ENCODE measurements at places on chromosomes 7 and 10.

DNA sequence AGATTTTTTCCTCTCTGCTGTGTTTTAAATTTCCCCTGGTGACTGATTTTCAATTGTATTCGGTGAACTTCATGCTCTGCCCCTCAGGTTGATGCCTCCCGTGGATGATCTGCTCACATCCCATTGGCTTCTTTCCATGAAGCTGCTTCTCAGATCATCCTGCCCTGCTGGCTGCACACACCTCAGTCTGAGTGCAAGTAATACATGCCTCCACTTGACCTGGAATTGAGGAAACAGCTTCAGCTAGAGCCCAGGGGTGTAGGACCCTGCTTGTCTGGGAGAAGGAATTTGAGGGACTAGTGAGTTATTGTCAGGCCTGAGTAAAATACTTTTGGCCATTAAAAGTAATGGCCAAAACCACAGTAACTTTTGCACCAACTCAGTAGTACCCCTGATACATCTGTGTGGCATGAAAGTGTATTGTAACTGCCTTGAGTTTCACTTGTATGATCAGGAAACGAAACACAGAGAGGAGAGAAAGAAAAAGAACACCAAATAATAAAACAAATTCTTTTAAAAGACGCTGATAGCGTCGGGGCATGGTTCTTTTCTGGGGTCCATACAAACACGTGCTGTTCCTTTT lies 49.4 kb downstream of the SPAM1 start:
- no peak for DNase-seq

- no peak for DNase-seq
Observed at GRCh38 chr10:71084818-71085126, 127.6 kb upstream of the UNC5B start.

GRCh38 chr10:58305821-58306220 lies 29.0 kb upstream of the UBE2D1 start:
- no peak for DNase-seq

GRCh38 chr7:127904670-127904985 lies 126.6 kb downstream of the LRRC4 start:
- no peak for DNase-seq

DNA sequence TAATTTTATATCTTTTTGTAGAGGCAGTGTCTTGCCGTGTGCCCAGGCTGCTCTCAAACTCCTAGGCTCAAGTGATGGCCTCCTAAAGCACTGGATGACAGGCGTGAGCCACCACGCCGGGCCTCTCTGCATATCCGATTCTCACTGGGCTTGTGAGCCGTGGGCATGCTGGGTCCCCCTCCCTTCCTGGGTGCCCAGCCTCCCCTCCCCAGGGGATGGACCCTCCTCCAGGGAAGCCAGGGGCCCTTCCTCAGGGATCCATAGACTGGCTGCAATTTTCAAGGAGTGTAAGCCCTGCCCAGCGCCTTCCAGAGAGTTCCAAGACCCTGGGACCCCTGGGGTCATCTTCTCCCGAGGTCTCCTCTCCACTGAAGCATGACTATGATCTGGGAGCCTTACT lies 23.7 kb upstream of the ELFN1 start:
- no peak for DNase-seq

- DNase-seq = no peak
Observed at GRCh38 chr7:23072922-23073321, 32.7 kb upstream of the KLHL7 start.

DNA sequence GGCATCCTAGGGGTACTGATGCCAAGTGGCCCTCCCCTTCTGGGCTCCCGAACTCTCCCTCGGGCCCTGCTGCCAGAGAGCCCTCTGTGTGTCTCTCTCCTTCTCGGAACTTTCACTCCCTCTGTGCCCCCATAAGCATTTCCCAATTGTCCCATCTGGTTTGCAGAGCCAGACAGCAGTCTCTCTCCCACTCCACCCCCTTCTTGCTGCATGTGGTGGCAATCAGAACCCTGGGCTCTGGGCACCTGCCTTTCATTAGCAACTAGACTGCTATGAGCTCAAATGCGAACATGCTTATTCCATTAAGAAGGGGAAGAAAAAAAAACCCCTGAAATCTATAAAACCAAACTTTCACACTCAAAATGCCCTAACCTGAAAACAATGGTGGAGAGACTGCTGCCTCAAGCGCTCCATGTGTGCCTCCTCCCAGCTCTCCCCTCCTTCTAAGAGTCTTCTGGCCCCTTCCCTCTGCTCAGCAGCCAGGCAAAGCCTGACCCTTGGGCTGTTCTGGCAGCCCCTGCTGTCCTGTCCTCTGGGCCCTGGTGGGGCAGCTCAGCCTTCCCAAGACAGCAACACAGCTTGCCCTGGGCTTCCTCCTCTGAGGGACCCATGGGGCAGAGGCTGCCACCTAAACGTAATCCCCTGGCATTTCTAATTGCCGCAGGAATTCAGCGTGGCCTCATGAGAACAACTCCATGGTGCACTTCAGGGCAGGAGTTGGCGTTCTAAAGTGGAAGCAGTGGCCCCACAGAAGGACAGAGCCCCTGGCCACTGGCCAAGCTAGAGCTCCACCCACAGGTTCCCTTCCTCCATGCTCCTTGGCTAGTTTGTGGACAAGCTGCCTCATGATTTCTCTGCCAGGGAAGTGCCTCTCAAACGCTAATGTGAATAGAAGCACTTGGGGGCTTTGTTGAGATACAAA lies 415.4 kb downstream of the PLXNA4 start:
- DNase-seq = no peak

DNA sequence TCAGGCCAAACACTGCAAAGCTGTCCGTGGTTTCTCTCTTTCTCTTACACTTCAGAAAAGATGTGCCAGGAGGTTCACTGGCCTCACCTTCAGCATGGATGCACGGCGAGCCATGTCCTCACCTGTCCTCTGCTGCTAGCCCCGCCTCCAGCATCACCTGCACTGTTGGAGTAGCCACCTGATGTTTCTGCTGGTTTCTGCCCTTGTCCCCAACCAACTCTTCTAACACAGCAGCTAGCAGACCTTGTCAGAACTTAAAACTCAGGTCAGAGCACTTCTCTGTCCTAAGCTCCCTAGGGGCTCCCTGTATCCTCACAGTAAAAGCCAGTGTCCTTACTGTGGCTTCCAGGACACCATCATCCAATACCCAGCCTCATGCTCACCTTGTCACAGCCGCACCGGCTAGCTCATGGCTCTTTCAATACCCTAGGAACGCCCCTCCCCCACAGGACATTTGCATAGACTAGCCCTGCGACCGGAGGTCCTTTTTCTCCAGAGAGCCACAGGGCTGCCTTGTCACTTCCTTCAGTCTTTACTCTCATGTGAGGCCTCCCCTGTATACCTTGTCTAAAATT lies 15.2 kb downstream of the PALD1 start:
- no peak for DNase-seq

DNA sequence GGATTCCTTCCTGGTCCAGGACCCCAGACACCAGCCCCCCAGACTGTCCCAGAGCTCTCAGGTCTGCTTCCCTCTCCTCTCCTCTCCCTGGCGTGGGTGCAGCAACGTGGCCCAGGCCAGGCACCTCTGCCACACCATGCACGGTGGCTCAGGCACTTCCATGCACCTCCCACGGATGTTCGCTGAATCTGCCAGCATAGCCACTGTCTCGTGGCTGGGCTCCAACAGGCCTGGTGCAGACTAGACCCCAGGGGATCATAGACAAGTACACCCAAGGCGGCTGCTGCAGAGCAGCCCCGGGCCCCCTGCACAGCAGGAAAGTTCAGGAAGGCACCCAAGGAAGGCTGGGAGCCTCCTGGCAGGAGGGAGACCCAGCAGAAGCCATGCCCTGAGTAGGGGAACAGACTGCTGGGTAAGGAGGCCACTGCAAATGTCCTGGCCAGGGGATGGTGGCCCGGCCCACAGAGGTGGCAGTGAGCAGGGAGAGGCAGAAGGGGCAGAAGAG lies 4.4 kb downstream of the RASGEF1A start:
- no peak for DNase-seq

DNA sequence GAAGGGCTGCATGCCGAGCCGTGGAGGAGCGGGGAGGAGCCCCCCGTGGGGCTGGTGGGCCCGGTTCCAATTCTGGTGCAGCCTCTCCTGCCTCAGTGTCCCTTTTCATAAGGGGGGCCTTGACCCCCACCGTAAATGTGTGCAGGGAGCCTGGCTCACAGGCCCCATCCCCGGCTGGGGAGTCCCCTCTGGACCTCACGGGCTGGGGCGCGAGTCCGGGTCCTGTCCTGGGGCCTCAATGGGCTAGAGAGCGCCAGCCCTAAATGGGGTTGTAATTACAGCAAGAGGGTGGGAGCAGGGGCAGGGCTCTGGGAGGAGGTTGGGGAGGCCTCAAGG lies 203.0 kb downstream of the ELFN1 start:
- DNase-seq = no peak

DNA sequence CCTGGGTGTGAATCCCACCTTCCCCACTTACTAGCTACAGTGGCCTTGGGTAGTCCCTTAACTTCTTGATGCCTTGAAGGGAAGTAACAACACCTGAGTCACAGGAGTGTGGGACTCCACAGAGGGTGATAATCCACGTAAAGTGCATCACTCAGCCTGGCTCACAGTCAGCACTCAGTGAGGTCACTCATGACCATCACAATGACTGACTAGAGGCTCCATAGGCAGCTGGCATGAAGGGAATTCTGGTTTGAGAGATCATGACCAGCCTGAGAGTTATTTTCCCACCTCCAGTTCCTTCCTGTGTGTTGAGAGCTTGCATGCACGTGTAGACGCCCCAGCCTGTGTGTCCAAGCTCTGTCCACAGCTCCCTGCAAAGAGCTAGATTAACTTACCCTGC lies 34.8 kb downstream of the NEUROG3 start:
- DNase-seq = no peak

DNA sequence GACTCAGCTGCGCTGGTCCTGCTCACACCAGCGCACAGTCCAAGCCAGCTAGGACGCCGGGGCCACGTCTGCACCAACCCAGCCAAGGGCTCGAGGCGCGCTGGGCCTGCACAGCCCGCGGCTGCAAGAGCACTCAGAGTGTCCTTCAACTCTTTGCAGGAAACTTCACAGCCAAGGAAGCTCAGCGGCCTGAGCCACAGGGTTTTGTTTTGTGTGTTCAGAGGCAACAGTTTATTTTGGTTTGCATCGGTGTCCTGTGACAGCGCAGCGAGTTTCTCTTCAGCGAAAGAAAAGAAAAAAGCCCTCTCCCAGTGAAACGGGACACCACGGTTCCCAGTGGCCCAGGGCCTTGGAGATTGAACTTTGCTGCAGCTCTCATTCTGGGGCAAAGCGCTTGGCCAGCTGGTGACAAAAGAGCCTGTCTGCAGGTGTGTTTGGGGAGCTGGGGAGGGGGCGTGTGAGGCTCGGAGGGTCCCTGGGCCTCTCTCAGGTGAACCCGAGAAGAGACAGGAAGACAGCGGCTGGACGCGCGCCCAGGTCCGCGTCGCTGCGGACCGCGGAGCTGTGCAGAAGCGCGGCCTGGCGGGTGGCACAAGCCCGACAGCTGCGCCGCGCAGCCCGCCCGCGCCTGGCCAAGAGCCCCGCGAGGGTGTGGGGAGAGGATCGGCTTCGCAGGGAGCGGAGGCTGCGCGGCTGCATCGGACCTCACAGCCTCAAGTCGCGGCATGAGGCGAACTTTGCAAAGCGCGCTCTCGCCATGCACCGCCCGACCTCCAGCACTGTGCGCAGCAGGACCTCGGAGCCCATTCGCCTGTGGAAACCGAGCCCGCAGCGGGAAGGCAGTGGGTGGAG lies 922 bp downstream of the CXCL12 start:
- DNase-seq = no peak

GRCh38 chr7:34709771-34710170 lies 51.8 kb downstream of the NPSR1 start:
- DNase-seq = no peak

DNA sequence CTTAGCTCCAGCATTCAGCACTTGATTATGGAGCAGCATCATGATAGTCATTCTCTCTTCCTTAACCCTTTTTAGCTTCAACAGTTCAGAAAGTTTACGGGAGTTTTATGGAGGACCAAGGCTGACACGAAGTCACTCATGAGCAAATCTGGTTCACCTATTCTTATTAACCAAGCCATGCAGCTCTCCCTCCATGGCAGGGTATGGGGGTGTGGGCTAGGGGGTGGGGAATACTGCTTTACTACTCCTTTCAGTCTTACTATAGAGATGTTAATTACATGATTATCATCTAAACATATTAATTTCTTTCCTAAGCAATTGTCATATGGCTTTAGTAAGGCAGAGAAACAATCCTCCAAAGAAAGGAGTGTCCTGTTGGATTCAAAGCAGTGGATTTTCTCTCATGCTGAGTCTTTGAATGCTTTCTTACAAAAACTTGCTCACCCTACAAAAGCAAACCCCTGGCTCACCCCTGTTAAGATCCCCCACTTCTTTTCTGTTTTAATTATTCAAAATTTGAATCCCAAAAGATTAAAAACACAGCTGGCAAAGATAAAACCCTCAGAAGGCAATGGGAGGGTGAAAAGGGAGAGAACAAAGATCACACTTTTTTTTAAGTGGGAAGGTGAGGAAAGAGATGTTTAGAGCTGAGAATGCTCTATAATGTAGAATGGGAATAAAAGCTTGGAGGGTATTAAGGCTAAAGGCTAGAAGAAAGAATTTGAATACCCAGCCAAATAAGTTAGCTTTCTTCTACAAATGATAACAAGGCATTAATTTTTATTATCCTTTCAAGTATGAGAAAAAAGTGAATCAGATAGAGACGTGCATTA lies 46.4 kb upstream of the SEMA3E start:
- no peak for DNase-seq

DNA sequence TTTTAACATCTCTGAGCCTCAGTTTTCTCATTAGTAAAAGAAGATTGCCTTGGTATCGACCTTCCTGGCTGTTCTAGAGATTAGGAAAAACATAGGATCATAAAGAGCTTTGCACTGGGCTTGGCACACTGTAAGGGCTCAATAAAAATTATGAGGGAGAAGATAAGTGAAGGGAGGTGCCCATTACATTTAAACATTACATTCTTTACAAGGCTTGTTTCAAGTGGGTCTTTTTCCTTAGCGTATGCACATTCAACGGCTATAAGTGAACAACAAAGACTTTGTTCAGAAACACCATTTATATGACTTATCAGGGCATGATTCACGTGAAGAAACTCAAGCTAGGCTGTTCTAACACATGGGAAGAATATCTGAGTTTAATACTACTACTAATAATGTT lies 351.9 kb upstream of the NPVF start:
- DNase-seq = no peak

- DNase-seq = peak; percentile 65
Observed at GRCh38 chr7:100965723-100966541, 3.4 kb upstream of the MUC12 start.

GRCh38 chr10:130220251-130221185 lies 84.3 kb downstream of the GLRX3 start:
- no peak for DNase-seq

GRCh38 chr10:7441403-7442147 lies 30.7 kb upstream of the SFMBT2 start:
- no peak for DNase-seq
